ENCODE measurements at places on chromosomes 7 and 10.

DNA sequence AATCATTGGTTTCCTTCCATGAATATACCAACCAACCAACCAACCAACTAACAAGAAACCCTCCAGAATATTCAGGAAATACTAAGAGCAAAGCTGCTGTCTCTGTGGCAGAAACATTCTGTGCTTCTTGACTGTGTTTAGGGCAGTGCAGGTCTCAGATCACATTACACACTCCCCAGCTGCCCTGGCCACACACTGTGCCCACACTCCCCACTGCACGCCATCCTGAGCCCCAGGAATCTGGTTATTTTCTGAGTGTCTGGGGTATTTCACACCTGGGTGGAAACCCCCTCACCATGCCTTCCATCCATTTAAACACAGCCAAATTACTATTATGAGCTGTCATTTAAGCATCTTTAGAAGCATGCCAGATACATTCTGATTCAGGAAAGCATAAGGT, 183.7 kb upstream of the ANK3 start:
- no peak for DNase-seq

DNA sequence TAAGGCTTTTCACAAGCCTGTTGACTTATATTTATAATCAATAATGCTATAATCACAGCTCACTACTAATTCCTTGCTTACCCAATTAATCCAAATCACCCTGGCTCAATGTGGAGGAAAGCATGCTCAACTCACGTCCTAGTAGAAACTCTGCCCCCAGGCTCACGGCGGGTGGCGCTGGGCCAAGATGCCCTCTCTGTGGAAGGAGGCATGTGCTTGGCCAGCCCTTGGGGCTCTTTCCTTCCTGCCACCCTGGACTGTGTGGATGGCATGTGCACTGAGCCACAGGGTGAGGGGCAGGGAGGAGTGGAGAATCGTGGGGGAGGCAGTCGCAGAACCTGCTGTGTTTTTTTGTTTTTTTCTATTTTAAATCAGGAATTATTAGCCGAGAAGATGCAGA, 96.2 kb downstream of the SH2D4B start:
- DNase-seq = no peak

- no peak for DNase-seq
Observed at GRCh38 chr7:88116235-88116795, 103.5 kb downstream of the SRI start.

DNA sequence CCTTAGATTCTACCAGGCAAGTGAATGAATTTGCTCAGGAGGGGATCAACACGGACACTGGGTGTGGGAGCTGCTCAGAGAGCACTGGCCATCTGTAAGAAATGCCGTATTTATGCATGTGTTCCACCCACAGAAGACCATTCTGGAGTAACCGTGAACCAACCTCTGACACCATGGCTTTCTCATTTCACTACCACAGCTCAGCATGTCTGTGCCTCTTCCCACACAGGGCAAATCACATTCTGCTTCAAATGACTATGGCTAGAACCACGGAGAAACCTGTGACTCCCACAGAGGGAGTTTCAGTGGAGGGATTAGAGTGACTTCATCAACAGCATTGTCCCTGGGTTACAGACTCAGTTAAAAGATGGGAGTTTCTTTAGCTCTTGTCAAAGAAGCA, 893.4 kb downstream of the XPNPEP1 start:
- DNase-seq = no peak

- peak; percentile 62 for DNase-seq
Observed at GRCh38 chr7:21945454-21946221, at the start of gene CDCA7L. Gene CDCA7L, minus strand, starts transcription at chr7:21945899. Its CDS starts 95 bp downstream, at chr7:21945804.

GRCh38 chr7:140200061-140200989, 23.5 kb upstream of the KDM7A start:
- no peak for DNase-seq

- no peak for DNase-seq
Observed at GRCh38 chr10:497898-498451, 191.5 kb downstream of the DIP2C start.

DNA sequence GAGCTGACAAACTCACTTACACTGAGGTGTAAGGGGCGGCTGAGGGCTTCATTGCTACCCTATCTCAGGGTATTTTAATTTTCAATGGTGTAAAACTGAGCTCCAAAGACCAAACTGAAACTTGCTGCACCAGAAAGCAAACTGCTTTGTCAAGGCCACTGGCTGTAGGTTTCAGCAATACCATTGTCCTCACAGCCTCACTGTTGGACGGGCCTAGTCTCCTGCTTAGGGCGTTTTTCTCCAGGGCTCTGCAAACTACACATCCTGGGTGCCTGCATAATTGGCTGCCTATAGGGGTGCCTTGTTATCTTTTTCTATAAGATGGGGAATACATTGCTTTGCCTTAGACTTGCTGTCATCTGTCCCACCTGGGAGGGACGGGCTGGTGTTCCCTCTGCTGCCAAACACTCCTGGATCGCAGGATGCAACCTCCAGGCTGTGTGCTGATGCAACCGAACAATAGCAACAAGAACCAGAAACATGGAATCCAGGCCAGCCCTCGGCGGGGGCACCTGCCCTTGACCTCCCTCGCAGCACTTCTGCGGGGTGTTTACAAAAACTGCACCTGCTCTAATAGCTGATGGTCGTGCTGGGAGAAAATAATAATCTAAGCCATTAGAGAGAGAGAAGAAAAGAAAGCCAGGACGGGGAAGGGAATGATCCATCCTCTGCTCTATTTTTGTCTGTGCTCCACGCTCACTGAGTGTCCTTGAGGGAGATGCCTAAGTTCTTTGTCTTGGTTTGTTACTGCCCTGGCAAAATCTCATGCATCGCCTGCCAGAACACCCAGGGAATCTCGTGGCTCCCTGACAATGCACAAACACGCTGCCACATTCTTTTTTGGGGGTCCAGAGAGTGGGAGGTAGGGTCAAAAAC, 104.5 kb downstream of the GALNT17 start:
- DNase-seq = no peak

DNA sequence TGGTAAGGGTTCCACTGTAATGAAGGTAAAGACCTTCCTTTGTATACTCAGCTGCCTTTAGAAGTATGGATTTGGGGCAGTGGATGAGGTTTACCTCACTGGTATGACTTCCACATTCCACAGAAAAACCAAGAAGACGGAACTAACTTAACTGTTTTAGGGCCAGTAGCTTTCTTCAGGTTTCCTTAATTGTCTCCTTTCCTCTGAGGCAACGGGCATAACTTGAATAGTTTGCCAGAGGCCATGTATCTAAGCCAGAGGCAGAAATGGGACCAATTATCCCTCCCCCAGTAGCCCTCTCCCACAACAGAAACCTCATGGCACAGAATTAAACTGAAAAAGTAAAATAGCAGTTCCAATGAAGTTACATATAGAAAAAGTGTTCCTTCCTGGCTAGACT, 281.7 kb downstream of the PHTF2 start:
- no peak for DNase-seq

DNA sequence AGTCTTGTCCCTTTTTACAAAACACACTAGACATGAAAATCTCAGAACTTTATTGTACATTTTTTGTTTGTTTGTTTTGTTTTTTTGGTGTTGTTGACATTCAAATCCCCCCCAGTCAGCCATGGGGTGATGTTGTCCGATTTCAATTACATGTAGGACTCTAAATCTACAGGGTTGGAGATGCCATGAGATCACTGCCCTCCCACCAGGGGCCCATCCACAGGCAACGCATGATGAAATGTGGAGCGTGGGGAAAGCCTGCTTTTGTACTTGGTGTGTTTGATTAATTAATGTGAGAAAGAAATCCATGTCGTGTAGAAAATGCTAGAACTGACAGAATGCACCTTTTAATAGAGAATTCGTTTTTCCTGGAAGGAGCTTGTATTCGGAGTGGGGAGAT, 93.2 kb downstream of the ZNF22 start:
- no peak for DNase-seq

- DNase-seq = no peak
Observed at GRCh38 chr7:127581716-127582115, 3.7 kb downstream of the GCC1 start.

- no peak for DNase-seq
Observed at GRCh38 chr10:3887885-3888476, 103.0 kb upstream of the KLF6 start.

- DNase-seq = no peak
Observed at GRCh38 chr7:92831716-92832533, 4.4 kb downstream of the CDK6 start.

GRCh38 chr10:77451886-77452285, 185.7 kb downstream of the KCNMA1 start:
- DNase-seq = no peak

GRCh38 chr7:30795161-30795948, 24.1 kb downstream of the MINDY4 start:
- no peak for DNase-seq

- DNase-seq = no peak
Observed at GRCh38 chr7:78433421-78433820, 634.8 kb downstream of the PHTF2 start.

DNA sequence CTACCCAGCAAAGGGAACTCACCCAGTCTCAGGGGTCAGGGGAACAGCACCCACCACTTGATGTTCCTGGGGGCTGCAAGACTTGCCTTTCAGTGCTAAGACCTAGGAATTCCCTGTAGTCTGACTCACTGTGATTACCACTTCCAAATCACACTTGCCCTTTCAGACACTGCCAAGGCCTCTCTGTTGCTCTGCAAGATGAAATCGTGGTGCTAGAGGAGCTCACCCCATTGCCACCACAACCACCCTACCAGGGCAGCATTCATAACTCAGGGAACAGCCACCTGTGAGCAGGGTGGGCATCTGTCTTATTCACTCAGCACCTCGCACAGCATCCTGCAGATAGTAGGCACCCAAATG, 36.5 kb downstream of the XPNPEP1 start:
- no peak for DNase-seq

DNA sequence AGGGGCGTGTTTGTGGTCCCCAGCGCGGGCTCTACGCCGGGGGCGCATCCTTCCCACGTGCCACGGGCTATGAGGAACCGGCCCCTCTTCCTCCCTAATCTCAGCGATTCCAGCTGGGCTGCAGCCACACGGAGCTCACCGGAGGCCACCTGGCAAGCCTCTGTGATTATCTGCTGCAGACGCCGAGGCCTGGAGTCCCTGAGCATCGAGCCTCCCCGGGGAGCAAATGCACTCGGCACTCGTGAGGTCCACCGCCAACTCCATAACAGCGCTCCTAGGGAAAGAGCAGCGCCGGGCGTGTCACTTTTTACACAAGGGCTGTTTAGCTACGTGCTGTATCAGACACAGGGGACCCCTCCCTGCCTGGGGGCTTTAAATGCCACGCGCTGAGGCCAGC, 101.2 kb downstream of the DYNC2I1 start:
- no peak for DNase-seq

DNA sequence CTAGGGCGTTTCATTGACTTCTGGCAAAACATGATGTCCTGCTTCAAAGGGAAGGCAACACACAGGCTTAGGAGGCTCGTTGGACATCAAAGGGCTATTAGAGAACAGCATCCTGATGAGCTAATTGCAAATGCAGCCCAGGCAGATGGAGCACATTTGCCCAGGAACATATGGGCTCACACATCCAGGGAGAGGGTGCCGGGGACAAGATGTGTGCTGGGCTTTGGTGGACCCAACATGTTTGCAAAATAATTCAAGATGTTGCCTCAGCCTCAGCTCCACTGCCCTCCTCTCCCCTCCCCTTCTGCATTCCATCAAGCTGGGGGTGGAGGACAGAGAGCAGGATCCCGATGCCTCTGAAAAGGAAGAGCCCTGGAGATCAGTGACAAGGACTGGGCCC, 217.1 kb upstream of the ZMIZ1 start:
- no peak for DNase-seq

DNA sequence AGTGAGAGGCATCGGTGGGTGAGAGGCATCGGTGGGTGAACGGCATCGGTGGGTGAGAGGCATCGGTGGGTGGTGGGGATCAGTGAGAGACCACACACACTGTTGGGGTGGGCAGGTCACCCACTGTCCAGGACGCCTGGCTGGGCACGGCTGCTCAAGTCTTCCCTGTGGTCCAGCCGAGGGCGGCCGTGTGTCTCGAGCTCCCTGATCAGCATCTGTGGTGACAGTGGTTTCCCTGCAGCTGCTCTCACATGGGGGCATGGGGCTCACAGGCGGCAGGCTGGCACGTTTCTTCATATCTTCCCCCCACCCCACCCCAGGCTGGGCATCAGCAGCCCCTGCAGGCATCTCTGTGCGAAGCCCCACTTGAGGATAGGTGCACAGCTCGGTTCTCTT, 78.2 kb downstream of the NKX6-2 start:
- no peak for DNase-seq

- DNase-seq = peak; percentile 14
Observed at GRCh38 chr7:24842449-24843241, 85.4 kb upstream of the GSDME start.

DNA sequence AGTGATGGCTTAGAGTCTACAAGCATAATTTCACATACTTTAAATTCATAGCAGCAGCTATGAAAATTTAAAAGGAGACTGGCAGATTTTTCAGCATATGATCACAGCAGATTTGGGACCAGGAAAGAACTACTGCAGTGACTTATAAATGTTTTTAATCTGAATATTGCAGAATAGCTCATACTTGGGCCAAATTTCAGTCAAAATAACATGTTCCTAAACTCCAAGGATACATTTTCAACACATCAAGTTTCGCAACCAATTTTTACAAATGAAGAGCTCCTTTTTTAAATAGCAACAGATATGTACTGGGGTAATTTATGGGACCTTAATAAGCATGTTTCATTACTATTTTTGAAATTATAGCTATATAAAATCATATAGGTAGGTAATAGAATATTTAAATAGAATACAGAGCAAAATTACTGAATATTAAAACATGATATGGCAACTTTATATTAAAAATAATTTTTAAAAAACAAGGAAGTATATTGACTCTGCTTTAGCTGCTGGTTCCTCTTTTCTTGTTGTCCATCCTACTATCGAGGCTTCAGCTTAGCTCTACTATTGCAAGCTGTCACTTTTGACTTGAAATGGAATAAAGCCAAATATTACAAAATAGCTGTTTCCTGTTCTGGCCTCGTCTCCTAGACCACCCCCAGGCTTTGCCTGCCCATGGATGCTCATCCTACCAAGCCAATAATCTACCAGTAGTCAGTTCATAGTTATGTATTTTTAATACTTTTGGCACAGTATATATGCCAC, 123.1 kb downstream of the NRBF2 start:
- no peak for DNase-seq

- DNase-seq = no peak
Observed at GRCh38 chr10:120741396-120741795, 109.8 kb upstream of the WDR11 start.

- DNase-seq = no peak
Observed at GRCh38 chr7:869348-869747, 7.0 kb upstream of the GET4 start.

DNA sequence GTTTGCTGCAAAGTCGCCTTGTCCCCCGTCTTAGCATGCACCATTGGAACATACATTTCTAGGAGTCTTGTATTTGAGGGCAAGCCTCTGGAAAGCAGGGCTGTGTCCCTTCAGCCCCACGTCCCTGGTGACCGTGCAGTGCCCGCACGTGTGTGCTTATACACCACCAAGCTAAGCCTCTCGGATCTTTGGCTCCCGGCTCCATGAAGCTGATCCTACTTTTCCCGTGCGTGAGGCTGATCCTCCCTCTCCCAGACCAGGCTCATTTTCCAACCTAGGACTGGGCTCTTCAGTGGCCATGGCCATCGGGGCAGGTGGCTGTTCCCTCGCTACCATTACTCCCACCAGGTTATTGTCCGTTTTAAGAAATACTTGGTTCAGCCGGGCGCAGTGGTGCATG, 14.3 kb downstream of the MDH2 start:
- DNase-seq = no peak

GRCh38 chr10:119061352-119061751, 19.3 kb downstream of the EIF3A start:
- DNase-seq = no peak

Measured in NCI-H2029 (cell line).